ENCODE measurements at places on chromosomes 6 and 20. TPM values are rescaled to one million over a fixed set of nuclear protein-coding genes. Genes with fewer than 3 reads are reported as not detected.

DNA sequence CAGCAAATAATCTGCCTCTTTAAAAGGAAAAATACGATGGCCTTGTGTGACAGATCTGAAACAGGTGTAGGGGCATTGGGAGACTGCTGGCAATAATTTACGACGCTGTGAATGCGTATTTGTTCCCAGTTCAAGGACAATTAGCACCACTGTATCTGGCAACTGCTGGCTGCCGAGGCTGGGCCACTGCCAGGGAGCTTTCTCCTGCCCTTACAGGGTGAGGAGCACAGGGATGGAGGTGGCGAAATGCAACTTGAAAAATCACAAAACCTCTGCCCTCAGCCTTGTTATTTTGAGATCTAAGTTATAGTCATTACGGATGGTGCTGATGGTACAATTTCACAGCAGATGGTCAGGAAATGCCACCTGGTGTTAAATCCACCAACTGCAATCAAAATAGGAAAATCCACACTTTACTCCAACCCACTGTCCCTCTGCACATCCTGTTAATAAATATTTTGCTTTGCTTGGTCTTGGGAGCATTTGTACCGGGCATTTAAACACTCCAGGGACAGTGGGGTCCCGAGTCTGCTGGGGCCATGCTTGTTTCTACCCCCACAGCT is 6.4 kb downstream of the MYLK4 start:
- no peak for DNase-seq

DNA sequence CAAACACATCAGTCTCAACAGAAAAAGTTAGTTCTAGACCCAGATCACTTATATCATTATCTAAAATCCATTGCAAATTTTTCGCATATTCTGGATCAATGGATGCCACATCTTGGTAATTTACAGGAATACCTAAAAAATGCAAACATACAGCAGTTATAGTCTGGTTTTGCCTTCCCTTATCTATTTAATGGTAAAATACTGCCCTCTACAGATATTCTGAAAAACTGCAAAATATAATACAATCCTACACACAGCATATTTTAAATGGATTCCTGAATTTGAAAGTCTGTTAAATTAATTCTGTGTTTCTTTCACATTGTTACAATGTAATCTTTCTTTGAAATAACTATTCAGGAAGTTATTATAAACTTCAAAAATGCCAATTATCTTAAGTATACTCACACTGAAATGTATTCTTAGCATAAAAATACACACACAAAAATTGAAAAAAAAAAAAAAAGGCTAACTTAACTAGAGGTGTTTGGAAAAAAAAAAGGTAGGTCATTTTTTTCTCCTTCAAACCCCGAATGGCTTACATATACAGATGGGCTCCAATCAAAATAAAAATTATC is 88.4 kb downstream of the HACE1 start:
- peak; percentile 4 for DNase-seq

- DNase-seq: no peak
Observed at GRCh38 chr20:35129647-35130069, 17.5 kb downstream of the EDEM2 start.

GRCh38 chr6:35392111-35392702 is 49.8 kb downstream of the PPARD start:
- DNase-seq: no peak

DNA sequence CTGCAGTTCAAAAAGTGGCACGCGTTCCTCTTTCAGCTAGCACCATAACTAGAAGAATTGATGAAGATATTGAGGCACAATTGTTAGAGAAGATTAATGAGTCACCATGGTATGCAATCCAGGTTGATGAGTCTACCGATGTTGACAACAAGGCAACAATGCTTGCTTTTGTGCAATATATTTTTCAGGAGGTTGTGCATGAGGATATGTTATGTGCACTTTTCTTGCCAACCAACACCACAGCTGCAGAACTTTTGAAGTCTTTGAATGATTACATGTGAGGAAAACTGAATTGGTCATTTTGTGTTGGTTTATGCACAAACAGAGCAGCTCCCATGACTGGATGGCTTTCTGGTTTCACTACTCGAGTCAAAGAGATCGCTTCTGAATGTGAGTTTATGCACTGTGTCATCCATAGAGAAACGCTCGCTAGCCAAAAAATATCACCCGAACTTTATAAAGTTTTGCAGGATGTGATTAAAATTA is 129.3 kb upstream of the SLC24A3 start:
- no peak for DNase-seq

DNA sequence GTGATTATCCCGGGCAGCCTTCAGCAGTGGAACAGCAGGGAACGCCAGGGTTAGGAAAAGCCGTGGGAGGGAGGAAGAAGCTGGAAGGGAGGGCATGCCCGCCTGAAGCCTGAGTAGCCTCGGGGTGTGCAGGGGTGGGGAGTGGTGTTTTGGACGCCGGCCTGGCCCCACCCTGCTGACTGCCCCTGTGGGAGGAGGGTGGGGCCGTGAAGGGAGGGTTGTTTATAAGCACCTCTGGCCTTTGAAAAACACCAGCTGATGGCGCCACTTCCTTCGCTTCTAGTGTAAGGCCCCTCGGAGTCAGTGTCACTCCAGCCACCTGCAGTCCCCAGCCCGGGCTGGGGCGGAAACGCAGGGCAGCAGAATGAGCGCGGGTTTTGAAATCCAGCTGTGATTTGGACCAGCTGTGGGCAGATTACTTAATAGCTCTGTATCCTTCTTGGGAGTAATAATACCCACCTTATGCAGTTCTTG is 52.8 kb upstream of the BMP6 start:
- no peak for DNase-seq

DNA sequence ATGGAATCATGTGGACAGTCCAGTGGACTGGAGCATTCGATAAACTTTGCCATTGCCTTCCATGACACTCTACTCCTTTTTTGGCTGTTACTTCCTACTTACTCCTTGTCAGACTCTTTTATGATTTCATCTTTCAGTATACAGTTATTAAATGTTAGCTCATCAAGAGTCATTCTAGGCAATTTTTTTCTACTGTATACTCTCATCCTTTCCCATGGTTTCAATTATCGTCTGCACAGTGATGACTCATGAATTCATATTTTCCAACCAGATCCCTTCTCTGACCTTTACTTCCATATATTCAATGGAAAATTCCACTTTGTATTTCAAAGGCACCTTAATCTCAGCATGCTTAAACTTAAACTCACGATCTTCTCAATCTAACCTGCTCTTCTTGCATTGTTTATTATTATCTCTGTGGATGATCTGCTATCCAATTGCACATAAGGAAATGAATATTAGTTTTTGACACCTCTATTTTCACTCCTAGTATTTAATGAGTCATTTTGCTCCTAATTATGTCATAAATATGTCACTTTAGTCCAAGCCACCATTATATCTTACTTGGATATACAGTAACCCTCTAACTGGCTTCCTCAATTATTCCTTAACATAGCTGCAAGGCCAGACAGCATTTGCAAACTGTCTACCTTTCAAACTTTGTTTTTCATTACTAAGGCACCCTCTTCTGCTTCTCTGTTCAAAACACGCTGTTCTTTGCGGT is 427.5 kb downstream of the PHF3 start:
- no peak for DNase-seq

GRCh38 chr6:5984150-5985089 is 22.3 kb downstream of the NRN1 start:
- DNase-seq: no peak

DNA sequence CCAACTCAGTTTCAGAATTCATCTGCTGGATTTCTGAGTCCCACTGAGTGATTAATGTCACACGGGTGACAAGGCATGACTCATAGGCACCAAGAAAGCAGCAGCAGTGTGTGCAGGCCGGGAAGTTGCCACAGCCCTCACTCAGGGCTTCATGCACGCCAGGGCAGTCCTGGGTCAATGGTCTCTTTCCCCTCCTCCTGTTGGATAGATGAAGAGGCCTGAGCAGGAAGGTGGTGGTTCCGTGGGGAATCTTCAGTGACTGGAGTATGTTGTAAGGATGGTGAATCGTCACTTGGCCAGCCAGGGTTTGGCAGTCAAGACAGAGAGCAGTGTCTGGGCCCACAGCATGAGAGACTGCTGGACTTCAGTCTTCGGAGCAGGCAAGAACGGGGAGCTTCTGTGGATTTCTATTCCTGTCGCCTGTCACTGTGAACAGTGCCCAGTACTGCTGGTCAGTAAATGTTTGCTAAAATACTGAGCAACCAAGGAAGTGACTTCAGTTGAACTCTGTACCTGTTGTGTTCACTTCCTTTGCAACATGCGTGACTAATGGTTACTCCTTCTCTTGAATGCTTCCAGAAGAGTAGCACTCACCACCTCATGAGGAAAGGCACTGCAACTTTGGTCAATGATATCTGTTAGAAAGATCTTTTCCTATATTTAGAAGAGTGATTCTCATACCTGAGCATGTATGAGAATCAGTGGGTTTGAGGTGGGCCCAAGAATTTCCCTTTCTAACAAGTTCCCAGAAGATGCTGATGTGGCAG is 62.0 kb upstream of the CD93 start:
- DNase-seq: no peak

GRCh38 chr20:50813801-50814200 is 18.9 kb downstream of the BCAS4 start:
- no peak for DNase-seq

DNA sequence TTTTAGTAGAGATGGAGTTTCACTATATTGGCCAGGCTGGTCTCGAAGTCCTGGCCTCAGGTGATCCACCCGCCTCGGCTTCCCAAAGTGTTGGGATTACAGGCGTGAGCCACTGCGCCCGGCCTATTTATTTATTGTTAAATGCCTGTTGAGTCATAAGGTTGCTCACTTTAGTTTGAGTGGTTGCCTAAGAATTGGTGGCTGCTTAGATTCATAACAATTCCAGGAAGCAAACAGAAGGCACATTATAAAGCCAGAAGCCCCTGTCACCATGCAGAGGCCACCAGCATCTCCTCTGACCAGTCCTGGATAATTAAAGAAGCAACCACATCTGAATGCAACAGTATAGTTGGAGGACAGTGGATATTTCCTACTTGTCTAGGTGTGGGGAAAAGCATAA is 24.0 kb upstream of the ARMH2 start:
- no peak for DNase-seq

DNA sequence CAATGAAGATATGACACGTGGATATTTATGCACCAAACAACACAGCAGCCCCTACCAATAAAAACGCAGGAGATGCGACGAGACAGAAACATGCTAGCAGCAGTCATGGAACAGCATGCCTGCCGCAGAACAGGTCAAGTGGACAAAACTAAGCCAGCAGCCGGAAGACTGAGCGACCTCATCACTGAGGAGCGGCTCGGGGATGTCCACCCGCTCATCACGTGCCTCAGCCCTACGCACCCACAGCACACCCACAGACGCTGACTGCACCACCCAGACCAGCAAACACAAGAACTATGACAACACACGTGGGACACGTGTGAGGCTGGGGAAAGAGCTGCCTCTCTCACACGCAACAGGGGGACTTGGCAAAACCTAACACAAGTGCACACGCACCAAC is 81.7 kb downstream of the TAF4 start:
- DNase-seq: no peak

GRCh38 chr6:16857969-16858592 is 96.8 kb upstream of the ATXN1 start:
- no peak for DNase-seq

GRCh38 chr6:136866872-136867416 is 44.6 kb downstream of the PEX7 start:
- DNase-seq: no peak

GRCh38 chr20:1856424-1856823 is 38.8 kb upstream of the SIRPA start:
- no peak for DNase-seq

- no peak for DNase-seq
Observed at GRCh38 chr20:4454111-4454510, 267.6 kb upstream of the PRND start.

DNA sequence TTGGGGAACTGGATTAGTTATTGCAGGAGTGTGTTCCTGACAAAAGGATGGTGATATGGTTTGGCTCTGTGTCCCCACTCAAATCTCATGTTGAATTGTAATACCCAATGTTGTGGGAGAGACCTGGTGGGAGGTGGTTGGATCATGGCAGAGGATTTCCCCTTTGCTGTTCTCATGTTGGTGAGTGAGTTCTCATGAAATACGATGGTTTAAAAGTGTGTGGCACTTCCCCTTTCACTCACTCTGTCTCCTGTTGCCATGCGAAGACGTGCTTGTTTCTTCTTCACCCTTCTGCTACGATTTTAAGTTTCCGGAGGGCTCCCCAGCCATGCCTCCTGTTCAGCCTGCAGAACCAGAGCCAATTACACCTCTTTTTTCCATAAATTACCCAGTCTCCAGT is 16.2 kb upstream of the TREM1 start:
- no peak for DNase-seq

GRCh38 chr20:461254-462198 is 807 bp downstream of the TBC1D20 start:
- peak; percentile 48 for DNase-seq

DNA sequence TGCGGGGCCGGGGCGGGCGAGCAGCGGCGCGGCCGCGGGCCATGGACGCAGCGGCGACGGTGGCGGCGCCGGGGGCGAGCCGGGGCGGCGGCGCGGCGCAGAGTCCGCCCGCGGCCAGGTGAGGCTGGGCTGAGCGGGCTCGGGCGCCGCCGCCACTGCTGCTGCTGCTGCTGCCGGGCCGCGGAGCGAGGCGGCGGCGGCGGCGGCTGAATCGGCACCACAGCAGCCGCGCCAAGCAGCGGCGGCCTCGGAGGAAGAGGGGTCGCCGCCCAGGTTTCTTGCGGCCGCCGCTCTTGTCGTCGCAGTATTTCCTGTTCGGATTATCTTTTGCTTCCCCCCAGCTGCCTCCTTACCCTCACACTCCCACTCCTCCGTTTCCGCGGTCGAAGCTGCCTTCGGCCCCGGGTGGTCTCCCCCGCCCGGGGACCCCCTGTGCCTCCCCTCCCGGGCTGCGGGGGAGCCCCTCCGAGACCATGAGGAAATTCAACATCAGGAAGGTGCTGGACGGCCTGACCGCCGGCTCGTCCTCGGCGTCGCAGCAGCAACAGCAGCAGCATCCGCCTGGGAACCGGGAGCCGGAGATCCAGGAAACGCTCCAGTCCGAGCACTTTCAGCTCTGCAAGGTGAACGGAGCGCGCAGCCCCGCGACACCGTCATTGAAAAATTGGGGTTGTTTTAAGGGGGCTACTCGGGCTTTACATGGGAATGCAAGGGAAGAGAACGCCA is at the start of gene STXBP5:
TSS of gene STXBP5 (plus strand) at position 358 of the 726 bp plus-strand sequence. CDS start at position 474, 116 bp downstream.
- DNase-seq: peak; percentile 48

GRCh38 chr6:166952567-166953486 is 3.5 kb downstream of the RNASET2 start:
- no peak for DNase-seq

NTSR1 gene
- 0.18 TPM for polyA plus RNA-seq

FOXF2 gene
- 0.83 TPM for polyA plus RNA-seq

KCNK5 gene
- 1.2 TPM for polyA plus RNA-seq

MAS1 gene
- 0.52 TPM for polyA plus RNA-seq

ZGPAT gene
- polyA plus RNA-seq: 12.8 TPM

TTBK1 gene
- not detected for polyA plus RNA-seq

MOG gene
- polyA plus RNA-seq: not detected

HLA-DQB2 gene
- polyA plus RNA-seq: not detected

PERP gene
- 30.7 TPM for polyA plus RNA-seq

HTR1E gene
- not detected for polyA plus RNA-seq

DDO gene
- 0.31 TPM for polyA plus RNA-seq

ASIP gene
- not detected for polyA plus RNA-seq

All from muscle of arm (tissue), 14 donors.